ENCODE measurements at places on chromosomes 1 and 21.
A peak's percentile ranks its signal among the peaks of the same experiment; 100 is the strongest.

DNA sequence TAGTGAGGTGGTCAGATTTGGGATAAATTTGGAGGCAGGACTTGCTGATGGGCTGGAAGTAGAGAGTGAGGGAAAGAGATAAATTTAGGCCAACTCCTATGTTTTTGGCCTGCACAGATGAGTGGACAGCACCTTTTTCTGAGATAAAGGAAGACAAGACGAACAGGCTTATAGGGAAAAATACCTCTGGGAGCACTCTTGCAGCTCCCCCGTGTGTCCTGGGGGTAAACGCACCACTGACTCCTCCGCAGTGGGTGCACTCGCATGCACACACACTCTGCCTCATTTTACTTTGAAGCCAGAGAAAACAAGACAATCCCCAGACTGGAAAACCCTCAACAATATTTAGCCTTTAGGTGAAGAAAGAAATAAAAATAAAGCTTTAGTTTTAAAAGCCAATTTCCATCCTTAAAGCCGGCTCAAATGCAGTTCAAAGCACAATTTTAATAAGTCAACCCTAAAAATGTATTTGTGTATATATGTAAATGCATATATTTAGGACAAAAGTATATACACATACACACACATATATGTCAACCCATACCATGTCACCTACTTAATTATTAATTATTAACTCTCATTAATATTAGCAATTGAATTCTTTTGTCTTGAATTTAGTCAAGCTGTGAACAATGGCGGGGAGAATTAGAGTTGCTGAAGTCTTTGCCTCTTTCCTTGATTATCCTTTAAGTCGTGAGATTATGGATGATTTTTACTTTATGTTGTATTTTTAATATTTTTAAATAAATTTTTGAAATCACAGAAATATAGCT, 341.8 kb downstream of the ZNF326 start:
- no peak for DNase-seq

DNA sequence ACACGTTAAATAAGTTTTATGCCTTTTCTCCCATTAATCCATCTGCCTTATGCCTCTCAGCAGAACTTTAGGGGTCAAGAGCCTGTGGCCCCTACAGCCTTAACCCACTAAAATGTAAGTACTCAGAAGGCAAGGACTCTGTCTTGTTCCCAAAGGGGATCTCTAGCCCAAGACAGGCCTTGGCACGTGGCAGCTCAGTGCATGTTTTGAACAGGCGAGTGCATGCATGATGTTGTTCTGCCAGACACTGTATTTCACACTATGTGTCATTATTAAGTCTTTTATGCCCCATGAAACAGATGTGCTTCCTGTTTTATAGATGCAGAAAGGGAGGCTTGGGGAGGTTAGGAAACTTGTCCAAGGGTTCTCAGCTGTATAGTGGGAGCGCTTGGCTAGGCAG, 102.8 kb downstream of the ETS2 start:
- DNase-seq: no peak

DNA sequence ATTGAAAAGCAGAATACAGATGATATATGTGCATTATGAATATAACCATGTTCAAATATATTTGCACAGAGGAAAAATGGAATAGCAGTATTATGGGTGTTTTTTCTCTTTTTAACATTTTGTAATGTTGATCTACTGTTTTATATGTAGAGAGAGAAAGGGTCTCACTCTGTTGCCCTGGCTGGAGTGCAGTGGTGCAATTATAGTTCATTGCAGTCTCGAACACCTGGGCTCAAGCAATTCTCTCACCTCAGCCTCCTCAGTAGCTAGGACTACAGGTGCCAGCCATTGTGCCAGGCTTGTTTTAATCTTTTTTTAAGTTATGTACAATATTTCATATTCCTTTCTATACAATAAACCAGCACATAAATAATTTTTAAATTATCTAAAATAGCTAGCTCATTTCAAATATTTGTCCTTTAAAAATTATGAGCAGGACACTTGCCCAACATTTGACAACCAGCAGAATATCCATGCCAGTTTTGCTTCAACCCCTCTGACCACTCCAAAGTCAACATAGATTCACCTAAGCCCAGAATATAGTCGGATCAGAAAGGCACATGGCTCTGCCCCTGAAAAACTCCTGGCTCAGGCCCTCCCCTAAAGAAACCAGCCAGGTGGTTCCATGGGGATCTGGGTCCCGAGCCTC, 29.8 kb downstream of the ZNF281 start:
- DNase-seq: no peak

DNA sequence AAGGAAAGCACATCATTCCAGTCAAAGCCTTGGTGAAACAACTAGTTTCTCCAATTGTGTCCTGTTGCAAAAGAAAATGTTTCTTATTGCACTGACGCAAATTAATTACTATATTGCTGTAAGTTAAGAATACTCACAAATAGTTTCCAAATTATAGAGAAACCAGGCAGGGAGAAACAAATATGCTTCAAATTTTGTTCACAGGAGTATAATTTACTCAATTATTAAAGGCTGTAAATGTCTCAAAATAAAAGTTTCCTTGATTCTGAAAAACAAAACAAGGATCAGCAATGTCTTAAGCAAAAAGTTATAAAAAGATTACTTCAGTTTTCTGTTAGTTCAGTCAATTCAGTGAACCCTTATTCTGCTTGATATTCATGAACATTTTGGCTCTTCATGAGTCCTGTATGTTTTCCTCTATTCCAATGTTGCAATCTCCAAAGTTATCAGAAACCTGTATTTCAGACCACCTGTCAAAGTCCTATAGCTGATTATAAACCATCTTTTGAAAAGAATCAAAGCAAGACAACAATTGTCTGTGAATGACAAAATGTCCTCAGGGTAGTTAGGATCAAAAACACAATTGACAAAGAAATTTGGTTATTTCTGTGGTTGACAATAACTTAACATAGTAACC, 11.7 kb upstream of the SYPL2 start:
- no peak for DNase-seq

DNA sequence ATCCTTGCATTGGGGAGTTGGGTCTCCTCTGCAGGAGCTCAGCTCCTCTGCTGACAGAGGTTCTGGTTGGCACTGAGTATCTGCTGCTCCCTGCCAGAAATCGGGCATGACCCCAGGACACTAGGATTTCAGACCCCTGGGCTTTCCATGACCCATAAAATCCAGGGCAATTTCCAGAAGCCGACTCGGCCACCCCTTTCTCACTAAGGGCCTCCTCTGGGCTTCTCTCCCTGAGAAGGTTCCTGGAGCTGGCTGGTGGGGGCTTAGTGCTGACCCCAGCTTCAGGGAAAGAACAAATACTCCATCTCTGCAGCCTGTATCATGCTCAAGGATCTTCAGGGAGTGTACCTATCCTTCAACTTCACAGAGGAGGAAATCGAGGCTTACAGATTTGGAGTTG, 603.4 kb downstream of the PTPRU start:
- DNase-seq: no peak

DNA sequence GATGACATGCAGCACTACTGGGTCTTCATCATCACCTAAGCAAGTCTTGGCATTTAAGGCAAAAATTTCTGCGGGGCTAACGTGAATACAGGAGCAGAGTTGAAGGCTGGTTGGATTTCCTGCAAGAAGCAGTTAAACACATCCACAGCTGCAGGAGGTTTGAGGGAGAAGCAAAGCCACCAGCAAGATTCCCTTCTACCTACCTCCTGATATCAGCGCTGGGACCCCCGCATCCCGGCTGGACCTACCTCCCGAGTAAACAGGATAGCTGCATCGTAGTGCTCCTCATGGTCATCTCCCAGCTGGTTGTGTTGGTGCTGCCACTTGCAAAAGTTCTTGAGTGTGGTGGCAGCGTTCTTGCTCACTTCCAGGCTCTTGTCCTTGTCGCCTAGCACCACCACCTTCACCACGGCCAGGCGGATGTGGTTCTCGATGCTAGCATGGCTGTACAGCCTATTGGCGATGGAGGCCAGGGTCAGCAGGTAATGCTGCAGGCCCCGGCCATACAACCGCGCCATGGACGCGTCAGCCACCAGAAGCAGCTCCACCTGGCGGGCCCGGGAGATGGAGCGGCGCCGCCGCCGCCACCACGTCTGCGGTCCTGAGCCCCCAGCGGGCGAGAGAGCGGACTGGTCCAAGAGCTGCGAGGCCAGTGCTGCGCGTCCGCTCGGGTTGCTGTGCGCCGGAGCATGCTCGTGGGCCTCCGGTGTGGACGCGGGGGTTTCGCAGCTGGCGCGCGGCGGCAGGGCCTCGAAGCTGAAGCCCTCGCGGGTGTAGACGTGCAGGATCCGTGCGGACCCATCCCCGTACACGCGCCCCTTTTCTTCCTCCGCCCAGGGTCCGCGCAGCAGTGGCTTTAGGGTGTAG, 1.6 kb downstream of the ADAMTS5 start:
- no peak for DNase-seq

DNA sequence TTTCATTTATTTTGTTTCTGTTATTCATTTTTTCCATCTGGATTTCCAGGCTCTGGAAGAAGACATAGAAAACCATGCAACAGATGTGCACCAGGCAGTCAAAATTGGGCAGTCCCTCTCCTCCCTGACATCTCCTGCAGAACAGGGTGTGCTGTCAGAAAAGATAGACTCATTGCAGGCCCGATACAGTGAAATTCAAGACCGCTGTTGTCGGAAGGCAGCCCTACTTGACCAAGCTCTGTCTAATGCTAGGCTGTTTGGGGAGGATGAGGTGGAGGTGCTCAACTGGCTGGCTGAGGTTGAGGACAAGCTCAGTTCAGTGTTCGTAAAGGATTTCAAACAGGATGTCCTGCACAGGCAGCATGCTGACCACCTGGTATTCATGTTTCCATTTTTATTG, 63.5 kb upstream of the BMP8A start:
- DNase-seq: no peak

GRCh38 chr1:57848406-57848805, 424.5 kb upstream of the DAB1 start:
- DNase-seq: no peak

DNA sequence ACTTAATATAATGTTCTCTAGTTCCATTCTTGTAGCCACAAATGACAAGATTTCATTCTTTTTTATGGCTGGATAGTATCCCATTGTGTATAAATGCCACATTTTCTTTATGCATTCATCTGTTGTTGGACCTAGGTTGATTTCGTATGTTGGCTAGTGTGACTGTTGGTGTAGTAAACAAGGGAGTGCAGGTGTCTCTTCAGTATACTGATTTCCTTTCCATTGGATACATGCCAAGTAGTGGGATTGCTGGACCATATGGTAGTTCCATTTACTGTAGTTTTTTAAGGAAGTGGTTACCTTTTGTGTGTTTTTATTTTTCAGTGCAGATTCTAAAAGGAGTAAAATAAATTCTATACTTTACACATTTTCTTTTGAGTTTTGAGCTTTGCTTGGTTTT, 5.7 kb downstream of the PARK7 start:
- DNase-seq: no peak

GRCh38 chr1:38134294-38134755, 87.7 kb upstream of the POU3F1 start:
- DNase-seq: no peak

DNA sequence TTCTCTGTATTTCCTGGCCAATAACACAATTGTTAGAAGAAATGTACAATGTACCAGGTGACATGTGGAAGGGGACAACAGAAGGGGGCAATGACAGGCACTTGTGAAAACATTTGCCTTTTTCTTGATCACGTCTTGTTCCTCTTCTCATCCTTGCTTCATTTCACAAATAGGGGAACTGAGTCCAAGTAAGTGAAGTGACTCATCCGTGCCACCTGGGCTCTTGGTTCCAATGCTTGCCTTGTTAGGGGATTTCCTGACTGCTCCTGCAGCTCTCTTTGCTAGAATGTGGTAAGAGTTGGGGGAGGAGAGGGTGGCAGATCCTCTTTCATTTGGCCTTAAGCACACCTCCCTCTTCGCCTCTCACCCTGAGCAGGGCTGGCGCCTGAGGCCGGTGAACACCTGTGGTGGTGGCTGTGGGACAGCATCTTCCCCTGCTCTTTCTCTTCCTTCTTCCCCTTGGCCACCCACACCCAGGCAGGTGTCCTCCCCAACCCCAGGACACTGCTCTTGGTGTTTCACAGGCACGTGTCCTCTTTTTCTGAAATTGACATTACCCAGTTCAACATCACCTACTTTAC, 2.2 kb upstream of the RHEX start:
- DNase-seq: peak; percentile 94
